Pancreas (tissue), 10 donors: ENCODE measurements at places on chromosomes 16 and 17.

DNA sequence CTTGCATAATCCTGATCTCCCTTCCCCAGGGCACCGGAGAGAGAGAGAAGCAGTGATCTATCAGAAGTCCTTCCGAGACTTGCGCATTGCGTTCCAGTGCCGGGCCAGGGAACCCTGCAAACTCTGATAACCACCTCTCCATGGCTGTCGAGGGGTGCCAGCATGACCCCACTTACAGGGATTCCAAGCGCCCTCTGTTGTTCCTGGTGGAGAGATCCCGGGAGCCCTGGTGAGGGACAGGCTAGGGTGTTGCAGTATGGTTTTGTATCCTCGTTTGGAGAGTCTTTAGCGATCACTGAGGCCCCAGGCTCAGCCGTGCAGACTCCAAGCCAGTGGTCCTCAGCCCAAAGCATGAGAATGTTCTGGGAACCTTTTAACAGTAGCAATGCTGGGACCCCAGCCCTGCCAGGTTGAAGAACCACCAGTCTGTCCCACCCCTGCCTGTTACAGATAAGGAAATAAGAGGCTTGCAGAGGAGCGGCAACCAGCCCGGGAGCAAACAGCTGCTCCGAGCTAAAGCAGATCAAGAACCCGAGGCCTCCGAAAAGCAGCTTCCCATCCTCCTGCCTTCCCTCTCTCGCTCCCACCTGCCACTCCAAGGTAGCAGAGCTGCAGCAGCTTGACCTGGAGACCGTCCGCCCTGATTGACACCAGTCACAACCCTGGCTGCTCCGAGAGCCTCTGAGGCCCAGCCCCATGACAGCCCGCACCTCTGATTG is 150.3 kb upstream of the RPL38 start:
- no peak for DNase-seq

GRCh38 chr17:63040816-63041215 is 74.8 kb downstream of the TANC2 start:
- no peak for DNase-seq

- DNase-seq = no peak
These were observed 57.1 kb downstream of the BRIP1 start for GRCh38 chr17:61806081-61806828.

DNA sequence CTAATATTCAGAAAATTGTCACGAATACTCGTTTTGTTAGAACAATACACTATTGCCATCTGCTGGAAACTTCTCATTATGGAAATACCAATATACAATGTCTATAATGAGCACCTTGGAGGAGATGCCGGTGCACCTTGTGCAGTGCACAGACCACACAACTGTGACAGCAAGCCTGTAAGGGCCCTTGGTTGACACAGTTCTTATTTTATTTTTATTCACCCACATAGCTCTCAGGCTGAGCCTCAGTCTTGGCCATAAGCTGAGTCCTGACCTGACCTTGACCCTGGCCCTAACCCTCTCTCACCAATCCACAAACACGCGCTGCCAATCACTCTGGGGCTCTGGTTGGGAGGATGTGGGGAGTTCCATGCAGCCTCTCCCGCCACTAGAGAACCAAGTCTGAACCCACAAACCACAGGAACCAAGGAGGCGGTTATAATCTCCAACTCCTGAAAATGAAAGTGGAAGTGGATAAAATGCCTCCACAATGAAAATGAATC is 7.6 kb downstream of the AIPL1 start:
- no peak for DNase-seq

DNA sequence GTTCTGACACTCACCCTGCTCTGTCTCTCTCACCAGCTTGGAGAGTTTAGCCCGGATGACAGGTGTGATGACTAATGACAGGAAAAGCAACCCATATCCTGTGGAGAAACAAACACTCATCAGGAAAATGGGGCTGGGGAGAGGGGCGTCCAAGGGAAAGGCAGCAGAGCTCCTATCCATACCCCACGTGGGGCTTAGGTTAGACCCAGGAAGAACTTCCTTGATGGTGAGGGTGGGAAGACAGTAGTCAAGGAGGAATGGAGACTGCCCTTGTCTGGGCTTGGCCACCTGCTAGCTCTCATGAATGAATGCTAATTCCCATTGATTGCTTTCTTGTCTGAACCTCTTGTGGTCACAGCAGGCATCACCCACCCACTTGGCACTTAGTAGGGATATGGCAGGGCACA is 3.8 kb downstream of the SLC46A1 start:
- DNase-seq = no peak

DNA sequence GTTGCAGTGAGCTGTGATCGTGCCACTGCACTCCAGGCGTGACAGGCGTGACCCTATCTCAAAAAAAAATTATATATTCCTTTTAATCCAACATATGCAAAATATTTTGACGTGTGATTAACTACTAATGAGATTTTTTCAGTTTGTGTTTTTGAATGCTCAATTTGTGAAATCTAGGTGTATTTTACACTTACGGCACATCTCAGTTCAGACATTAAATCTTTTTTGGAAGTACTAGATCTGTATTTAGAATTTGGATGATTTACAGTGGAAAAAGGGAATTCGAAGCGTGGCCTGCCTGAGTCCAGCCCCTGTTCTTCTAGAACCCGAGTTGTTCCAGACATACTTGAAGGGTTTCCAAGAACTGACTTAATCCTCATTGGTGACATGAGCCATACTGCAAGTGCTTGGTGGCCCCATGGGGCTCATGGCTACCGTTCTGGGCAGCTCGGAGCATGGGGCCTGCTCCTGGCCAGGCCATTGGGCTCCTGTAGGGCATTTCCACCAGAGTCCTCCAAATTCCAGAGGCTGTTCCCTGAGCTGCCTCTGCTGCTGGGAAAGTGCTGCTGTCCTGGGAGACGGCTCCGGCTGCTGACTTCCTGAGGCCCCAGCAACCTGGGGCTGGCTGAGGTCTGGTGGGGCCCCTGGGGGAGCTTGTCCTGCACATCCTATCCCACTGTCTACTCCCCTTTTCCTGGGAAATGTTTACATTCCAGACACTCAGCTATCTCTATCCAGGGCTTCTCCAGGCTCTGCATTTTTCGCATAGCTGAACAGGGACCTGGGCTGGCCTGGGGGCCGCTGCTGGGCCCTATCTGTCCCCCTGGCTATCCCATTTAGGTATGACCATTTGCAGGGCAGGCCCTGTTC is 27.2 kb downstream of the LLGL2 start:
- no peak for DNase-seq
